WTC11 (cell line): ENCODE measurements at places on chromosomes 2 and 18.

DNA sequence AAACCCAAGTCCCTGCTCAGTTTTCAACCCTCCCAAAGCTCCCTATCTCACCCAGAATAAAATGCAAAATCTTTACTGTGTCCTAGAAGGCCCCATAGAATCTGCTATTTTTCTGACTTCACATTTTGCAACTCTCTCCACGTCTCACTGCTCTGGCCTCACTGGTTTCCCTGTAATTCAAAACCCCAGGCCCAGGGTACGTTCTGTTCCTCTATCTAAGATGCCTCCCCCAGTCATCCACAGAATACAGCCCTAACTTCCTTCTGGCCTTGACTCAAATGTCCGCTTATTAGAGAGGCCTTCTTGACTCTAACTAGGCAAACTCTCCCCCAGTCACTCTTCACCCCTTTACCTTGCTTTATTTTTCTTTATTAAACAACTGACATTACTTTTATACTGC, 42.0 kb downstream of the FAM161A start:
- no peak overlapping the region for H3K27ac ChIP-seq
- no peak for DNase-seq
- H3K27me3 ChIP-seq: no peaks in the 10 kb centered on the region
- no peak overlapping the region for H3K4me3 ChIP-seq

DNA sequence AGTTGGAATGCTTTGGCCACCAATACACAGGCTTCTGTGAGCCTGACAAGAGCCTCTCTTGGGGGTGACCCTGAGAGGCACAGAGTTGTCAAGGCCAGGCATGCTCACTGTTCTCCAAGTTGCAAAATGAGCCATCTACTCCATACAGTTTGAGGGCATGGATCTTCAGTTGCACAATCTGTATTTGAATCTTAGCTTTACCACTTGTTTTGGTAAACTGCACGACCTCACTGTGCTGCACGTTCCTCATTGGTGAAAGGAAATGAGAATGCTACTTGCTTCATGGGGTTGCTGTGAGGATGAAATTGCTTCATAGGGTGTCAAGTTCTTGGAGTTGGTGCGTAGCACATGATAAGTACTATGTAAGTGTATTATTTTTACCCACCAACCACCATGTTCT, 12.0 kb upstream of the HAAO start:
- H3K36me3 ChIP-seq: no peaks in the 10 kb centered on the region
- H3K4me3 ChIP-seq: no peak overlapping the region
- no peak overlapping the region for H3K27ac ChIP-seq
- peaks cover 13% of the 10 kb centered on the region for H3K4me1 ChIP-seq

- no peak for DNase-seq
- peaks cover 62% of the 10 kb centered on the region for H3K27me3 ChIP-seq
- no peak overlapping the region for H3K27ac ChIP-seq
- H3K4me3 ChIP-seq: no peak overlapping the region
- no peaks in the 10 kb centered on the region; the same call in 1 of the 2 replicates for H3K4me1 ChIP-seq
- H3K36me3 ChIP-seq: peaks cover 14% of the 10 kb centered on the region
Observed at GRCh38 chr2:74522516-74522915, 3.5 kb downstream of the DQX1 start.

GRCh38 chr18:72601944-72602343, 57.8 kb upstream of the CBLN2 start:
- H3K27me3 ChIP-seq: peaks cover 2% of the 10 kb centered on the region; the same call in 1 of the 2 replicates
- no peaks in the 10 kb centered on the region for H3K4me1 ChIP-seq
- no peak overlapping the region for H3K4me3 ChIP-seq
- no peak for DNase-seq
- no peak overlapping the region for H3K27ac ChIP-seq

DNA sequence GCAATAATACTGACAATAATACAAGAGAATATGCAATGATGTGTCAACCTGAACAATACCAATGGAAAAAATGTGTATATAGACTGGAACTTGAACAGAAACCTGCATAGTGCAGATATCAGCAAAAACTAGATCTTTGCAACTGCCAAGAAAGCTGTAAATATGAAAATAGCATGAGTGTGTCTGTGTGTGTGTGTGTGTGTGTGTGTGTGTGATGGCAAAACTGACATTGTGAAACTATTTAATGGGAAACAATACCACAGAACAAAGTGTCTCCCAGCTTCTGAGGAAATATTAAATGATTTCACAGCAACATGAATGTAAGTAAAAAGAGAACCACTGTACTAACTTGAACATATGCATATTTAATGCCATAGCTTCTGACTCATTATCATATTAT, 558.2 kb upstream of the LINC00305 start:
- H3K27me3 ChIP-seq: no peaks in the 10 kb centered on the region
- no peaks in the 10 kb centered on the region for H3K36me3 ChIP-seq
- H3K27ac ChIP-seq: no peak overlapping the region
- H3K4me3 ChIP-seq: no peak overlapping the region
- no peak for DNase-seq

DNA sequence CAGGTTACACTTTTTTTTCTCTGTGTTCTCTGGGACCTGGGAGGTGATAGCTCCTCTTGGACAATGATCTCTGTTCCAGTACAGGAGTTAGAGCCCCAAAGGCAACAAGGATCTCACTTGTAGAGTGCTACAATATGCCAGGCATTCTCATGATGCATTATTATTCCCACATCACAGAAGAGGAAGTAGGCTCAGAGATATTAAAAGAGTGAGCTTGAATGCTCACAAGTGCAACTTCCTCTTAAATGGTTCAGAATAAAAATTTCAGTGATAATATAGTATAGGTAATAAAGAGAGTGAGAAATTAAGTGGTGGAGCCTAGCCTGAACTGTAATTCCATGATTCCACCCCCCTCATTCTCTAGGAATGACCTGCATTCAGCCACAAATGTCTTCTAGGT, 21.4 kb downstream of the POLE4 start:
- H3K36me3 ChIP-seq: no peaks in the 10 kb centered on the region
- H3K4me1 ChIP-seq: peaks cover 4% of the 10 kb centered on the region; the same call in 1 of the 2 replicates
- no peaks in the 10 kb centered on the region for H3K27me3 ChIP-seq
- no peak for DNase-seq

DNA sequence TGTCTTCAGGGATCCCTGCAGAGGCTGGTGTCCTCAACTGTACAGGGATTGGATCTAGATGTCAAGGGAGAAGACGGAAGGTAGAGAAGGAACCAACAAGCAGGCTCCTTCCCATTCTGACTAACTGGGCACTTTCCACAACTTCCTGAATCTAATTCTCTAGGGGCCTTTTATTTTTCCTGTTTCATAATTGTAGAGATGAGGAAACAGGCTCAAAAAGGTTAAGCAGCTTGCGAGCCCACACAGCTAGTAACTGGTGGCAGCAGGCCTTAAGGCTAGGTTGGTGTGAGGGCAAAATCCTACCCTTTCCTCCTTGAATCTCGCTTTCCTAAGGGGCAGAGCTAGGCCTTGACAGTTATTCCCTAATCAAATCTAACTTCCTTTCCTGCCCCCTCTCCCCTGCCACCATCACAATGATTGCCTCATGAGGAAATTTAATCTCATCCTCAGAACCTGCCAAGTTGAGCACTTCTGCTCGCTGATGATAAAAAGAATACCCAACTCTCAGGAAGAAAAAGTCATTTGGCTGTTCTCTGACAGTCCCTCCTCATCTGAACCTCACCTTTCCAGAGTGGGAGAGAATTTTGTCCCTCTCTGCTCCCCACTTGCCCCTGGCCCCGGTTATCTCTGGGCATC, 35.7 kb upstream of the POLE4 start:
- no peak overlapping the region for H3K4me3 ChIP-seq
- H3K4me1 ChIP-seq: no peaks in the 10 kb centered on the region
- no peaks in the 10 kb centered on the region for H3K36me3 ChIP-seq
- peaks cover 16% of the 10 kb centered on the region for H3K27me3 ChIP-seq
- no peak overlapping the region for H3K27ac ChIP-seq

- H3K4me3 ChIP-seq: no peak overlapping the region
- no peak for DNase-seq
- H3K4me1 ChIP-seq: peaks cover 15% of the 10 kb centered on the region
- H3K36me3 ChIP-seq: no peaks in the 10 kb centered on the region
- H3K27ac ChIP-seq: no peak overlapping the region; the same call in 1 of the 2 replicates
Observed at GRCh38 chr18:39485696-39486095, 1920.1 kb upstream of the CELF4 start.
